ENCODE measurements at places on chromosomes 6 and 20.

DNA sequence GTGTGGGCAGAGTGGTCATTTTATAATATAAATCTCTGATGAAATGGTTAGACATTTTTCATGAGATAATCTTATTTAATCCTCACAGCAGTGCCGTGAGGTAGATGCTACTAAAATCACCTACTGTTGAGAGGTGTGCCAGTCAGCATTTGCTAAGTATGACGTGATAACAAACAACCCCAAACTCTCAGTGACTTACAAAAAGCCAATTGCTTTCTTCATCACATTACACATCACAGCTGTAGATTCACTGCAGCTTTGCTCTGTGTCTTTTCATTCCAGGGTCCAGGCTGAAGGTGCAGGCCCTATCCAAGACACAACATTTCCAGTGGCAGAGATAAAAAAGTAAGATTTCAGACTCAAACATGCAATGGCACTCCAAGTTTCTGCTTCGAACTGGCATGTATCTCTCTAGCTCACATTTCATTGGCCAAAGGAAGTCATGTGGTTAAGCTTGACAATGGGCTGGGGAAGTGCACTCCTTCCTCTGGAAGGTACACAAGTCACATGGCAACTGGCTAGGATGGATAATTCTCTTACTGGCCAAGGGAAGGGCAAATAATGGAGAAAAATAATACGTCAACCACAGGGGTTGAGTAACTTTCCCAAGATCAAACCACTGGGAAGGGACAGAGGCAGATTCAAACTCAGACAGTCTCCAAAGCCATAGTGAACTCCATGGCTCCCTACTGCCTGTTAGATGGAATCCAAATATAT is 69.5 kb upstream of the EPB41L1 start:
- DNase-seq, result no peak

GRCh38 chr6:159257846-159258245 is 88.6 kb downstream of the FNDC1 start:
- DNase-seq, result no peak

DNA sequence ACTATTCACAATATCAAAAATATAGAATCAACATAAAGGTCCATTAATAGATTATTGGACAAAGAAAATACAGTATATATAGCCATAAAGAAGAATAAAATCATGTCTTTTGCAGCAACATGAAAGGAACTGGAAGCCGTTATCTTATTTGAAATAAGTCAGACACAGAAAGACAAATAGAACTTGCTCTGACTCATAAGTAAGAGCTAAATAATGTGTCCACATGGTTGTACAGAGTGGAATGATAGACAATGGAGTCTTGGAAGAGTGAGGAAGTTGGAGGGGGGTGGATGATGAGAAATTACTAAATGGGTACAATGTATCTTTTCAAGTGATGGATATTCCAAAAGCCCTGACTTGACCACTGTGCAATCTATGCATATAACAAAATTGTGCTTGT is 613.5 kb downstream of the PHF3 start:
- DNase-seq, result no peak

GRCh38 chr6:15244620-15245360 is 1.1 kb upstream of the JARID2 start:
- no peak for DNase-seq

- no peak for DNase-seq
Measured at GRCh38 chr20:2172305-2173175, 70.9 kb downstream of the STK35 start.

DNA sequence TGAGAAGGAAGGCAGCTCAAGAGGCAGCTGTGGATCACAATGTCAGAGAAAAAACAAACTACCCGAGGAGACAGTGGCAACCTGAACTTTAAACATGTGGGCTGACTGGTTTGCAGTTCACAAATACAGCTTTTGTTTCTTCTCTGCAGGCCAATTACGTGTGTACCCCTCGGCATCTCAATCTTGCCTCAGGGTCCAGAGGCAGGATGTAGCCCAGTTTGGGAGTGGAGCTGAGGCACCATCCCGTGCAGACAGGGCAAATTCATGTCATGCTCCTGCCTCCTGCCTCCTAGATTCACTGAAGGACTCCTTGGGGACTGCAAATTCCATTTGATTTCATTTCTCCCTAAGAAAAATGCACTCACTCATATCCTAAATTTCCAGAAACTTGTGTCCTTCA is 94.2 kb upstream of the KCNK16 start:
- DNase-seq, result no peak

DNA sequence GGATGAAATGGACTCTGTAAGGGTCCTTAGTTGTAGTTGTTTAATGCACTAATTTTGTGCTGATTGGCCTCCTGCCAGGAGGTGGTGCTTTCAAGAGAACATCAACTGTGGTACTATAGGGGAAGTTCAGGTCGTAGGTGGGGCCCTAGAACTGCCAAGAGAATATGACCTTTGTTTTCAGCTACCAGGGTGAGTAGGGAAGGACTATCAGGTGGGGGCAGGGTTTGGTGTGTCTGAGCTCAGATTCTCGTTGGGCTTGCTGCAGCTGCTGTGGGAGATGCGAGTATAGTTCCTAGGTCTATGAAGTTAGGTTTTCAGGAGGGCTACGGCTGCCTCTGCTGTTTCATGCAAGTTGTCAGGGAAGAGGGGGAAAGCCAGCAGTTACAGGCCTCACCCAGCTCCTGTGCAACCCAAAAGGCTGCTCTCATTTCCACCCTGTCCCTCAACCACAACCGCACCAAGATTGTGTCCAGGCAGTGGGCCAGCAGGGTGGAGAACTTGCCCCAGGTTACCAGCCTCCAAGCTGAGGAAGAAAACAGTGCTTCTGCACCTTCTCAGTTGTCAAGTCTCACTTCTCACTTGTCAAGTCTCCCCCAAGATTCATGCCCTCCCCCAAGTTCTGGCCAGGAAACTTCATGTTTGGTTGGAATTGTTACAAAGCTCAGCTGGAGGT is 626.5 kb upstream of the MAP3K7 start:
- DNase-seq, result no peak

- DNase-seq, result no peak
Measured at GRCh38 chr20:59071216-59071615, 28.6 kb upstream of the PRELID3B start.

- DNase-seq, result no peak
Measured at GRCh38 chr6:108841377-108841855, 6.8 kb upstream of the ARMC2 start.

DNA sequence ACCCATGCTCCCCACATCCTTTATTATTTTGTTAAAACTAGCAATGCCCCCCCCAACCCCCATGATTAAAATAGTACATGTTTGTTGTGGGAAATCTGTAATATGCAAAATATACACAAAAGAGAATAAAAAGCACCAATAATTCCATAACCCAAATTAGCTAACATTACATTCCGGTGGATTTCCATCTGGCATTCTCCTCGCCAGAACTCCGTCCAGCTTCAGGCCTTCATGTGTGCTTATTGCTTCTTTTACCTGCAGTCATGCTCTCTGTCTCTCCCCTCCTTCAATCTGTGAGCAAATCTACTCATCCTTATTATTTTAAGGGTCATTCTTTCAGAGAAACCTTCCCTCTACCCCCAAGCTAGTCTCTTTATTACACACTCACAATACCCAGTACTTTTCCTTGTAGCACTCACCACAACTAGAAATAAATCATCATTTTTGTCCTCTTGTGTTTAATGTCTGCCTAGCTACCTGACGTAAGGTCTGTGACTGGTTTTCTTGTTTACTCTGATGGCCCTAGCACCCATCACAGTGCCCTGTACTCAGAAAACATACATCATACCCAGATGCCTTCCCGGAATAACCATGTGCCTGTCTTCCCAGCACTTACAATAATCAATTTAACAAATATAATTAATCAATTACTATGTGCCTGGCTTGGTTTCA is 25.6 kb upstream of the IER3 start:
- DNase-seq, result no peak

DNA sequence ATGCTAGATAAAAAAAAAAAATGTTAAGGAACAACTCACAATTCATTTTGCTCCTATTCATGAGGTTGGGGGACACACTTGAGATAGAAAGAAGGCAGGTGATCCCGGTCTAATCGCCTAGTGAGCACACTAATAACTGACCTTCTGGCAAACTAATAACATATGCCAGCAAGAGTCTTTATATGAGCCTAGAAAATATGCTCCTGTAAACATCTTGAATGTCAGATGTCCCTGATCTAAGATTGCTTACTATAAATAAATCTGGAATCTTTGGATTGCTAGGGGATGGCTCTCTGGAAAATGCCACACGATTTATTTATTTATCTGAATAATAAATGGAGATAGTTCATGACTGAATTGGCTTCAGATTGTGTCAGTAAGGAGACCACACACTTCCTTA is 821.9 kb downstream of the GRIK2 start:
- no peak for DNase-seq

GRCh38 chr20:40582531-40582930 is 106.5 kb downstream of the MAFB start:
- DNase-seq, result no peak

DNA sequence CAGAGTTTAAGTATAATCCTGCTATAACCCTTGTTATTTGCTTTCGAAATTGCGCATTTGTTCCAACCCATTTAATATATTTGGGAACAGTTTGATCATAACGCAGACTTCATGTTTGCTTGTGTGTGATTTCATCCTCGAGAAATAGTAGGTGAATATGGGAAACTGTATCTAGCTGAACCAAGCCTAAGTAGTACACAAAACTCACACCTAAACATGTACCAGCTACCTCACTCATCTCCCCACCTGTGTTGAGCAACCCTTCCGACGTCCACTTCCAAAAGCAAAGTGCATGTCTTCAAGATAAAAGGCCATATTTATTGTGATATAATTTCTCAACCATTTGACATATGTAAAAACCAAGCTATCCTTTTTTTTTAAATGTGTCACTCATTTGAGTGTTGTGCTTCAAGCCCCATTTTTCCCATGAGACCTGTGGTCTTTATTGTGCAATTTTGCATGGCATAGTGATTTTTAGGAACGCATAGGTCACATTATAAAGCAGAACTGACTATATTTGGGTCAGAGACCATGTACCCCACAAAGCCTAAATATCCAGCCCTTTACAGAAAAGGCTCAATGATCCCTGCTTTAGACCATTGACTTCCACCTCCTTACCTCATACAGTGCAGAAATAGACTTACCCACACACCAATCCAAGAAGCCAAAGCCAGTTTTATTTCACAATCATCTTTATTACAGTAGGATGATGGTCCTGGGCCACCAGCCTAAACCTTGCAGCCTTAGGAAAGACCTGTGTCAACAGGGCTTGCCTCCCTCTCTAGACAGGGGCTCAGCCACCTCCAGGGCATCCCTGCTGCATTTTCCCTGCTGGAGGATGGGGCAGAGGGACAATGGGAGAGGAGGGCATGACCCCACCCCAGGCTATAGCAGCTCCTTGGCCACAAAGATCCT is 7.1 kb downstream of the CCND3 start:
- DNase-seq, result no peak

GRCh38 chr6:161023316-161023715 is 31.7 kb downstream of the MAP3K4 start:
- DNase-seq, result no peak

DNA sequence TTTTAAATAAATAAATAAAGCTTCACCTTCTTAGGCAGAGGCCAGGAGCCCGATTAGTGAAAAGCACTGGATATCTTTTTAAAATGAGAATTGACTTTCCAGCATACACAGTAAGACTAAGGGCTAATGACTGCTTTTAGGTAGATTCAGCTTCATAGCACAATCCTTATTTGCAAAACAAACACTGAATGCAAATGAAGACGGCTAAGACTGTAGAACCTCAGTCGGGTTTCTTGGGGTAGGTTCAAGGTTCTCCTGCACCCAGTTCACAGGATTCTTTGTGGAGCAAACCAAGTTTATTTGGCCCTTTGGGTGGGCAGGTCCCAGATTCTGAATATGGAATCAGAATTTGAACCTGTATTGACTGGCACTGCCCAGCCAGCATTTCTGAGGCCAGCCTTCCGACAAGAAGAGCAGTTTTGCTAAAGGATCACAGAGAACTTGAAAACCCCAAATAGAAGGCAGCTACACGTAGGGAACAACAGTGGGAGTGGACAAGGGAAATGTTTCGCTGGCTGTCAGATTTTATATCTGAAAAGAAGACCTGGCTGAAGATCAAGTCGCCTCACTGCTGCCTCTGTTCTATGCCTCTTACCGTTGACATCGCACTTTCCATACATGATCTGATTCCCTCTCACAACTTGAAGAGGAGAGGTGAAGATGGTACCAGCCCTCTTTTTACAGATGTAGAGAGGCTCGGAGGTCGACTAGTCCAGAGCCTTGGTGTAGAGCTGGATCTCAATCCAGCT is 8.2 kb downstream of the TRERF1 start:
- no peak for DNase-seq

GRCh38 chr6:143772116-143773086 is 70.7 kb upstream of the LTV1 start:
- DNase-seq, result no peak

DNA sequence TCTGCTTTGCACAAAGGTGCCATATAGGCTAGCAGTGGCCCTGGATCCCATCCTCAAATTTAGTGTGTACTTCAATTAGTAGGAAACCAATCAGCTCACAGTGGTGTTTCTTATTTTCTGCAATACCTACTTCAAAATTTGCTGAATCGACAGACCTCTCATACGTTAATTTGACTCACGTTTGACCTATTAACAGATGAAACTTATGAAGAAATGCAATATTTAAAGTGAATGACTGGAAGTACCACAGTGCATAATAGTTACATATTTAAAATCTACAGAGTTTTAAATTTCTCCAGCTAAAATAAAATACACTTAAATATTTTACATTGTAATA is 47.6 kb upstream of the MCM9 start:
- DNase-seq, result no peak

DNA sequence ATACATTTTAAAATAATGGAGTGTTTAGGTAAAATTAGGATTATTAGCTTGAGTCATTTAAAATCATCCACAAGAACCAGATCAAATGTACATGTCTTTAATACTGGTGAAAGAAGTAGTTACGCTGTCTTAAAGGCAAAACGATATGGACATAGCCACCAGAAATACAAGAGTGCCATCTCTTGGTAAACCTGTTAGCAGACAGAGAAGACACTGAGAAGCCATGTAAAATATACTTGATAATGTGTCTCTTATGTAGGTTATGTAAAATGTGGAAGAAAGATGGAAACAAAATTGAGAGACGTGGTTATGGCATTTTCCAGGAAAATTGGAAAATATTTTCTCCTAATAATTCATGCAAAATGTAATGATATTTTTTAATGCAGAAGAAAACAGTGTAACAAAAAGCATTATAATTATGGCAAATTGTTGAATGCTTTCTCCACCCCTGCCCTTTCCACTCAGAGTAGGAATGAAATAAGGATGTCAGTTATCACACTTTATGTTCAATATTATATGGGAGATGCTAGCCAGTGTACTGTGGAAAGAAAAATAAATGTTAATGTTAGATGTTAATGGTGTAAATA is 12.2 kb upstream of the SLC17A2 start:
- peak; percentile 4 for DNase-seq

DNA sequence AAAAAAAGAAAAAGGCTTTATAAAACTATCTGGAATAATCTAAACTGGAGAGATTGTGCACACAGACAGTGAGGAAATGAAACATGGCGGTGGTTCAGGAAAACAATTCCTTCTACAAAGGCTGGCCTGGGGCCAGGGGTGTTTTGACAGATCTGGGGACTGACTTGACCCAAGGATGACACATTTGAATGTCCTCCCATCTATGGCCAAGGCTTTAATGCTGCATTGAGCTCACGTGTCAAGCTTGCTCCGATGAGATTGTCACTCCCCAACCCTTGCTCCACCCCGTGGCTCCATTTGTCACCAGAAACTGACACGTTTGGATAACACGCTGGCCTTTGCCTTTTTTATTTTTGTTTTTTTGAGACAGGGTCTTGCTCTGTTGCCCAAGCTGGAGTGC is 156.1 kb downstream of the ZFP64 start:
- no peak for DNase-seq

Measured in NCI-H1092 (cell line).